ENCODE measurements at places on chromosomes 6 and 20. TPM values are rescaled to one million over a fixed set of nuclear protein-coding genes. Genes with fewer than 3 reads are reported as not detected.

DNA sequence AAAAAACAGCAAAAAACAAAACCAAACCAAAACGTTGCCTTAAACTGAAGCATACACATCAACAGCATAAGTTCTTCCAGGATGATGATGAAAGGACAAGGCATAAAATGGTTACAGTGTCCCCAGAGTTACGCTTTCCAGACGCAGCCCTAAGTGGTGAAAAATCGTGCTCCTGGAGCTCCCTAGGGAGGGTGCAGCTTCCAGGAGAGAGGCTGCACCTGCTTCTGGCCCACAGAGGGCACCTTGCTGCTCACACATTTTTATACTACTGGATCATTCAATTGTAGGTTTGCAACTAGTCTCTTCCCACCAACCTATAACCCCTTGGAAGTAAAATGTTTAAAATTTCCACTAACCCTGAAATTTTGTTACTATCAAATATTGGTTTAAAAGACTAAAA, 115.0 kb downstream of the PRKN start:
- no peak for DNase-seq

CLPSL1 gene
- not detected for total RNA-seq

- no peak for DNase-seq
Measured at GRCh38 chr6:88513471-88513870, 347.3 kb upstream of the CNR1 start.

GRCh38 chr20:33437141-33437911, 6.2 kb downstream of the SNTA1 start:
- no peak for DNase-seq

DNA sequence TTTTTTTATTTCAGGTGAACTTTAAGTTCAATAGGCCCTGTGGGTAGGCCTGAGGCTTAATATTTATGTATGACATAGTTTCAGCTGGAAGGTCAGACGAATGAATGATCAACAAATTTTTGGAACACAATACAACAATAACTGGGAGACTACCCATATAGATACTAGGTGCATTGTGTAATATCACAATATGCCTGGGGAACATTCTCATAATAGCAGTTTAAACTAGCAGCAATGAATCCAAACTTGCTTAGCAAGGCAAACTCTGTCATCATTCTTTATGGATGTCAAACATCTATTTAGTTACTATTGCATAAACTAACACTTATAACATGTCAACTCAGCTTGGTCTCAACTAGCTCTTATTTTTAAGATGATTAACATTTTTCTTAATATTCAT, 49.3 kb downstream of the ELOVL4 start:
- DNase-seq, result no peak

GRCh38 chr20:32567384-32568178, 17.6 kb downstream of the NOL4L start:
- no peak for DNase-seq

DNA sequence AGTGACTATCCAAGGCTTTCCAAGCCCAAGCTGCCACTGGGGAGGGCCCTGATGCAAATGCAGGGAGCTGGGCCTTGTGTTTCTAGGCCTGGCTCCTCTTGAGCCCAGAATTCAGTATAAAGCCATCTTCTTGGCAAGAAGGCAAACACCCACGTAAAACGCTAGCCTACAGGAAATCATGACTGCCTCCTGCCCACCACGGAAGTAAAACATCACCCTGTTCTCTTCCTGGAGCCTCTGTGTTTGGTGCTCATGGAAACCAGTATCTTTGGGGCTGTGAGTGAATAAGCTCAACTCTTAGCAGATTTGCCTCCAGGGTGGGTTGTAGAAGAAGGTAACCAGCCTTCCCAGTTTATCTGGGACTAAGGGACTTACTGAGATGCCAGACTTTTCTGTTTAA, 271.0 kb downstream of the ZNF217 start:
- DNase-seq, result peak; percentile 59

FOXF2 gene
- total RNA-seq, result not detected

- DNase-seq, result no peak
Measured at GRCh38 chr20:9993137-9993536, 41.6 kb upstream of the ANKEF1 start.

GRCh38 chr20:46580613-46581205, 30.3 kb upstream of the OCSTAMP start:
- no peak for DNase-seq

DNA sequence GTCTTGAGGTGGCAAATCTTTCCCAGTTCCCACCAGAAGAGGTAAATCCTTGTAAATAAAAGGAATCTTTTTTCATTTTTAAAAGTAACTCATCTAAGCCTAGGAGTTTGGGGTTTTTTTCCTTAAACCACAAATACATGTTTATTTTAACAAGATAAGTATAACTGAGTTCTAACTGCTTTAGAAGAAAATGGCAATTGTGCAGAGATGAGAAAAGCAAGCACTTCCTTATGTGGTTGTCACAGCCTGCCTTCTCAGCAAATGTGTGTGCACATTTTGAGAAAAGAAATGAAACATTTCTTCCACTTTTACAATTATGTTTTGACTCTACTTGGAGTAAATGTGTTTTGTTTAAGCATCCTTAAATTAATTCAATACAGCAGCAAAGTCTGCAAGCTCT, 17.7 kb downstream of the HCK start:
- no peak for DNase-seq

Data from activated CD4-positive, alpha-beta memory T cell treated with anti-CD3 and anti-CD28 coated beads for 36 hours (primary cell).